ENCODE measurements at places on chromosomes 3 and 15.

- DNase-seq = no peak
These were observed 148.9 kb downstream of the OXSM start for GRCh38 chr3:25938566-25939325.

- DNase-seq = no peak
These were observed 470.4 kb downstream of the ROBO1 start for GRCh38 chr3:79297245-79297960.

- no peak for DNase-seq
These were observed 9.9 kb downstream of the RBP1 start for GRCh38 chr3:139529662-139530061.

DNA sequence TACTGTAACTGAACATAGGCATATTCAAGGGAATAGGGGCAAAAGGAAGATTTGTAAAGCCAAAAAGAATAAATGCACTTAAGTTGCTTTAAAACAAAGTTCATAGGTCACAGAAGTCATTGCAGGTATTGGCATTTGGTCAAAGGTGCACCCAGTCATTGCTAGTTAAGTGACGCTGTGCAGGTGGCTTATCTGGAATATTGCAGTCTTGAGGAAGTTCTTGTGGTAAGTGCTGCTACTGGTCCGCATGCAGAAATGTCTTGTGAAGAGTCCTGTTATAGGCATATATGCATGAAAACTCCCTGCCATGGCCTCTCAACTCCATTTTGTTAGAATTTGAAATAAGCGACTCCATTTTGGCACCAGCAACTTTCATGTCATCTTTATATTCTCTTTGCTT, 293.1 kb downstream of the GBE1 start:
- no peak for DNase-seq

GRCh38 chr3:87793337-87793877, 265.4 kb downstream of the CGGBP1 start:
- no peak for DNase-seq

DNA sequence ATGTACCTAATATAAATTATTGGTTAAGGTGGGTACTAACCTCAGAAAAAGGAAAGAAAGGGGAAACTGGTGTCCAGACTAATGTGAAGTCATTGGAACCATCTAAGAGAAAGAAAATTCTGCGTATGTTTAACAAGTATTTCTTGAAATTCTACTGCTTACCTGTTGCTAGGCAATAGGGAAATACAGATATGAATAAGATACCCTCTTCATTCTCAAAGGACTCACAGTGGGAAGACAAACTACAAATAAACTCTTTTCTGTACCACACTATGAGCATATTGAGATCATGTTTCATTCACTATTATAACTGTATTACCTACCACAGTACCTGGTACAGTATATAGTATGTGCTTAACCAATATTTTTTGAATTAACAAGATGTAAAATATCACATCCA, 140.5 kb upstream of the MLF1 start:
- no peak for DNase-seq

DNA sequence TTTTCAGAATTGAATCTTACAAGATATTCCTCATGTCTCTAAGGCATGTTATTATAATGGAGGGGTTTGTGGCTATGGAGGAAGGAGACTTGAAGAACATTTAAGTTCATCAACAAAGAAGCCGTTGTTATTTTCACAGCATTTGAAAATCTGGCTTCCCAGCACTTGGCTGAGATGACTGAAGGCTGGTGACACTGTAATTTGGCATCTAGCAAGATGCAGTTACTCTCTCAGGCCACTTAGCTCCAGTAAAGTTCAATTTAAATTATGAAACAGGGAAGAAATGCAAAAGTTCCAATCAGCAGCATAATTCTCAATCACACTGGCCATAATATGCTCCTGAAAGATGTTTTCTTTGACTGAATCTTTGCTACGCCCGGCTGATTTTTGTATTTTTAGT, 139.4 kb upstream of the NUDT16 start:
- no peak for DNase-seq

- DNase-seq = no peak
These were observed 374.2 kb upstream of the BCHE start for GRCh38 chr3:166211451-166211850.

- DNase-seq = no peak
These were observed 59.5 kb downstream of the ABCC5 start for GRCh38 chr3:183958226-183958625.

GRCh38 chr3:60509471-60509870, 741.8 kb downstream of the FHIT start:
- DNase-seq = no peak

DNA sequence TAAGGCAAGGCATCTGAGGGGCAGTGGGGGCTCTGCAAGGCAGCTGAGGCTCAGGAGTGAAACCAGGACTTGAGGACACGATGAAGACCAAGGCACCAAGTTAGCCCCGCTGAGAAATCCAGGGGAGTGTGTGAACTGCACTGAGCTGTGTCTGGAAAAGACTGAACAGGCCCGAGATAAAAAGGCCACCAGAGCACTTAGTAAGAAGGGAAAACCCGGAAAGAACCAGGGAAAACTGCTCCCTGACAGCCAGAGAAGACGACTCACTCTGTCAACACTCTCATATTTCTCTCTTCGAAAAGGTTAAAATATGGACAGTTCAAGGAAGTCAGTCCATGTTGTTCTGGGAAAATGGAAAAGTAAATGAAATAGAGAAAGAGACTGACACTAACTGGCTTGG, 109.0 kb downstream of the SEC22A start:
- DNase-seq = no peak

GRCh38 chr15:101348015-101348414, 53.0 kb upstream of the SNRPA1 start:
- DNase-seq = no peak

- no peak for DNase-seq
These were observed 545.4 kb upstream of the IL12A start for GRCh38 chr3:159443266-159443665.

All from GM13977 (cell line).